Left ventricle myocardium superior (tissue), 1 donor: ENCODE measurements at places on chromosomes 7 and 10. TPM values are rescaled to one million over a fixed set of nuclear protein-coding genes. Genes with fewer than 3 reads are reported as not detected.

DNA sequence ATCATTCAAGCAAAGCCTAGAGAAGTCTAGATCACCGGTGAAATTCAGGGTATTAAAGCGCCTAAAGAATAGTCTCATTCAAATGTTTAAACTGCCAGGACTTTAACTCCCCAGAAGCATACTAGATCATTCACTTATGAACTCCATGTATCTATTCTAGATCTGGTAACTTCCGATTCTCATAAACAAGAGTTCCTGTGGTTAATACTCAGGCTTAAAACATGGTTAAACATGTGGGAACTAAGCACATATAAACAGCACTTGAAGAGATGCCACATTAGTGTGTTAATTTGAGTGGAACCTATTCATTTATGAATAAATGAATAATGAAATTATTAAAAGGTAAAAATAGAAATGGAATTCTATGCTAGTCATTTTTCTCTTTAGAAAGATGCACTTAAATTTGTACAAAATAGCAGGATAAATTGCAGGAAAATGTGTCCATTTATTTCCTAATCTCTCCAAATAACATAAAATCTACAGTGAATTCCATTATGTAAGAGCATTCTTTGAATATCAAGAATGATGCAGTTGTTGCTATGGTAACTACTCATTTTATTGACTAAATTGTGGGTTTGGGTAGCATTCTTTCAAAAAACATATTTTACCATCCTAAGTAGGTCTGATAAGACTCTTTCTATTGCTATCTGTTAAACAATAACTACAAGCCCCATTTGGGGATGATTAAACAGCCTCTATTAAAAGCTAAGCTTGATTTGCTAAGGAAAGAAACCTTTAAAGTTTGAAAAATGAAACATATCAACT, 147.6 kb upstream of the TMEM168 start:
- DNase-seq = no peak

DNA sequence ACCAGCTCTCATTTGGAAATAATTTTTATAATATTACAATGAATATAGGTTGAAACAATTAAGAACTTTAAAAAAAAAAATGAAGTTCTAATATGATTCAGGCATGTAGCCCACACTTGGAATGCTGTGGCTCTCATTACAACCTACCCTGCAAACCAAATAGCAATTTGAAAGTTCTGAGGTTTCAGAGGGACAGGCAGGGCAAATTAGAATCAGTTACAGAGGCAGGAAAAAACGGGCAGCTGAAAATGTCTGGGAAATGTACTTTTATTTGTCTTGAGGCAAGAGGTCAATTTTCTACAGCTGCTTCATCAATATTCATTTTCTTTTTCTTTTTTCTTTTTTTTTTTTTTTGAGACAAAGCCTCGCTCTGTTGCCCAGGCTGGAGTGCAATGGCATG, 95.3 kb downstream of the PIP4K2A start:
- DNase-seq = no peak

AGBL3 gene
- 1.1 TPM for total RNA-seq

AGFG2 gene
- total RNA-seq = 24.7 TPM

- DNase-seq = no peak
Observed at GRCh38 chr10:9334270-9334669, 1279.8 kb downstream of the GATA3 start.
